ENCODE measurements at places on chromosomes 1 and 21.

- no peak for DNase-seq
These were observed 50.8 kb downstream of the CRP start for GRCh38 chr1:159663552-159663951.

DNA sequence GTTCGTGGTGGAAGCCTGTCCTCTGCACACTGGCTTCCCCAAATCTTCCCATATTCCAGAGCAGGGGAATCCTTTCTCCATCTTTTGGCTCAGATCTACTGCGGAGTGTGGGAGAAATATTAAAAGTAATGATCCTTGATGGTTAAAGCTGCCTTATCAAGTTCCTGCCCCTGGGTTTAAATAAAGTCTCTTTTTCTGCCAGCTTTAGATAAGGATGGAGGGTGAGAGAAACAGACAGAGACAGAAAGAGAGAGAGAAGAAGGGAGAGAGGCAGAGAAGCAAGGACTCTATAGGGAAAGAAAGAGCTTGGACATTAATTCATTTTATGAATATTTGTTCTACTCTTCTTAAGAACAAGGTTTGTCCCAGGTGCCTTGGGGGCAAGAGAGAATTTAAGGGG, 98.0 kb downstream of the KCNJ15 start:
- no peak for DNase-seq

- no peak for DNase-seq
These were observed 108.7 kb downstream of the DMRTB1 start for GRCh38 chr1:53567851-53568250.

DNA sequence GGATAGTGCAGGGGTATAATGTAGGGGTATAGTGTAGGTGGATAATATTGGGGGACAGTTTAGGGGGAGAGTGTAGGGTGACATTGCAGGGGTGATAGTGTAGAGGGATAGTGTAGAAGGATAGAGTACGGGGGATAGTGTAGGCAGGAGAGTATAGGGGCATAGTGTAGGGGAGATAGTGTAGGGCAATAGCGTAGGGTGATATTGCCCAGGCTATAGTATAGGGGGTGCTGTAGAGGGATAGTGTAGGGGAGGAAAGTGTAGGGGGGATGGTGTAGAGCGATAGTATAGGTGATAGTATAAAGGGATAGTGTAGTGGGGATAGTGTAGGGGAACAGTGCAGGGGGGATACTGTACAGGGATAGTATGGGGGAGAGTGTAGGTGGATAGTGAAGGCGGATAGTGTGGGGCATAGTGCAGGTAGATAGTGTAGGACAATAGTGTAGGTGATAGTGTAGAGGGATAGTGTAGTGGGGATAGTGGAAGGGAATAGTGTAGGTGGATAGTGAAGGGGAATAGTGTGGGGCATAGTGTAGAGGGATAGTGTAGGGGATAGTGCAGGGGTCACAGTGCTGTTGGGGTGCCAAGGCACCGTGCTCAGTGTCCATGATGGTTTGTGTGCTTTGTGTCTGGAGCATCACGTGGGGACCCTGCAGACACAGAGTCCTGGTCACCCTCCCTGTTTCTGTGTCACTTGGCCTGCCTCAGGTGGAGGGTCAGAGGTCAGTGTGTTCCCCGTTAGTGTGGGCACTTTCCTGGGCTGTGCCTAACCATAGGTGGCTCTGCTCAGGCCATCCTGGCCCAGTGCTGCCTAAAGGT, 10.5 kb upstream of the ARF1 start:
- no peak for DNase-seq

DNA sequence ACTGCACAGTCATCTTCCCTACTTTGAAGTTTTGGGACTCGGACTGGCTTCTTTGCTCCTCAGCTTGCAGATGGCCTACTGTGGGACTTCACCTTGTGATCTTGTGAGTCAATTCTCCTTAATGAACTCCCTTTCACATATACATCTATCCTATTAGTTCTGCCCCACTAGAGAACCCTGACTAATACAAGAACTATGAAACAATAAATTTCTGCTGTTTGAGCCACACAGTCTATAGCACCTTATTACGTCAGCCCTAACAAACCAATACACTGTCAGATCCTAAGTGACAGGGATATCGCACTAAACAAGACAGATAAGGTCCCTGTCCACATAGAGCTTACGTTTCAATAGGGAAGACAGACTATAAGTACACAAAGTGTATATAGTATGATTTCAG, 120.1 kb downstream of the PLPP3 start:
- no peak for DNase-seq

Data from naive thymus-derived CD4-positive, alpha-beta T cell (primary cell).